Activated CD8-positive, alpha-beta T cell treated with anti-CD3 and anti-CD28 coated beads, Interleukin-2, amount 10 ng/mL, durations not matched to agents 7 days and 5 days (primary cell): ENCODE measurements at places on chromosomes 5 and 9. TPM values are rescaled to one million over a fixed set of nuclear protein-coding genes. Genes with fewer than 3 reads are reported as not detected.

DNA sequence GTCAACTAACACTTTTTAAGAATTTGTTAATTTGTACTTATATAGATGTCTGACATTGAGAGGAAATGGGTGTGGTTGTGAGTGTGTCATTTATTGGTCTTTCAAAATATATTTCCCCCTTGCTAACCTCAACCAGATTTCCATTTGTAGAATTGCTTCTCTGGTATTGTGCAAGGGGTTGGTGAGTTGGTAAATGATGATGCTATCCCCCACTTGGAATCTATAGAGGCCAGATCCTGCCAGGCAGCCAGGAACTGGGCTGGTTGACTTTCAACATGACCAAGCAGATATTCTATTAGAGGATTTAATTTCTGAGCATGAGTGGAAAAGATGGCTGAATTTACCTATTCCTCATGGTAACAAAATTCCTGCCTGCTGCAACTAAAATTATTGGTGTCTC is 306.6 kb upstream of the KIF2A start:
- DNase-seq: no peak
- no peaks in the 10 kb centered on the region for H3K36me3 ChIP-seq
- no peaks in the 10 kb centered on the region for H3K4me1 ChIP-seq
- H3K27me3 ChIP-seq: no peaks in the 10 kb centered on the region
- H3K27ac ChIP-seq: no peak overlapping the region

- H3K27ac ChIP-seq: no peak overlapping the region
- DNase-seq: no peak
- H3K4me3 ChIP-seq: no peak overlapping the region
- peaks cover 5% of the 10 kb centered on the region for H3K27me3 ChIP-seq
- H3K4me1 ChIP-seq: peaks cover 5% of the 10 kb centered on the region
- H3K36me3 ChIP-seq: no peaks in the 10 kb centered on the region
Observed at GRCh38 chr9:136305804-136306203, 1.9 kb upstream of the CCDC187 start.

DNA sequence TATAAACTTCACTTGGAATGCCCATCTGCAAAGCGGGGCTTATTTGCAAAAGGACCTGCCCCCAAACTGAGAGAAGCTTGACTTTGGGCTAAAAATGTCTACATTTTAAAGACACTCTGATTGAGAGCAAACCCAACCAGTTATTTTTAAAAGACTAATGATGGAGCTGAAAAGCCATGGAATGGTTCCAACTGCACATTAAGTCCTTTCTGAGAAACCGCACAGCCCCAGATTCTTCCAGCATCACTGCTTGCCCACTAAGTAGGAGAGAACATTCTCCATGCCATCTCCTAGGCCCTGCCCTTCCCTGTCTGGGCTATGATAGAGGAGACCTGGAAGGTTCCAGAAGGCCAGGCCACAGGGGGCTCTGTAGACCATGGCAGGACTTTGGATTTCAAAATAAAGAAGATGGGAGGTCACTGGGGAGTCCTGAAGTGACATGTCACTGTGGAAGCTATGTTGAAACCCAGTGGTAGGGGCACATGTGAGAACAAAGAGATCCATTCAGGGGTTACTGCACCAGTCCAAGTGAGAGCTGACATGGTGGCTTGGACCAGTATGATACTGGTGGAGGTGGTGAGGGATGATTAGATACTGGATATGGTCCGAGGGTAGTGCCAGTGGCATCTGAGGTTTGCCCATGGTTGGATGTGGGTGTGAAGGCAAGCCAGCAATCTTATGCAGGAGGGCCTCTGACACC is 179.2 kb downstream of the DAB2IP start:
- H3K4me1 ChIP-seq: no peaks in the 10 kb centered on the region
- H3K36me3 ChIP-seq: no peaks in the 10 kb centered on the region
- H3K27me3 ChIP-seq: no peaks in the 10 kb centered on the region
- no peak overlapping the region for H3K27ac ChIP-seq

GRCh38 chr9:17695482-17695881 is 116.6 kb downstream of the SH3GL2 start:
- H3K4me3 ChIP-seq: no peak overlapping the region
- H3K27me3 ChIP-seq: no peaks in the 10 kb centered on the region
- no peaks in the 10 kb centered on the region for H3K4me1 ChIP-seq
- H3K27ac ChIP-seq: no peak overlapping the region

DNA sequence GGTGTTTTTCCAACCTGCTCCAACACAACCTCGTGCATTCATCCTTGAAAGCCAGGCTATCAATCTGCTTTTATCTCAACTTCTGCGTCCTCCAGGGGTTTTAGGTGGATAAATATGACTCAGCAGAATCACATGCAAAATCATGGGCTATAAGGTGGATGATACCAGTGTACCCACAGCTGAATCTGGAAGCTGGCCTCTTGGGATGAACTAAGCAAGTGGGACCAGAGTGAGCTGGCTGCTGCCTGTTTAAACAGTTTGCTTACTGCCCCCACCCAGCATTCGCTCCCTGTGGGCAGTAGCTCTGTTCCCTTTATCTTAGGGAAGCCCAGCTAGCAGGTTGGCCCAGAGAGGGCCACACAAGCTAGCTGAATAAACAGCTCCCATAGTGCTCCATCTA is 194.0 kb downstream of the CRB2 start:
- peaks cover 8% of the 10 kb centered on the region for H3K36me3 ChIP-seq
- H3K27me3 ChIP-seq: no peaks in the 10 kb centered on the region
- H3K27ac ChIP-seq: no peak overlapping the region
- DNase-seq: no peak
- no peak overlapping the region for H3K4me3 ChIP-seq
- H3K4me1 ChIP-seq: no peaks in the 10 kb centered on the region

GRCh38 chr5:71783891-71784290 is 64.8 kb downstream of the CARTPT start:
- H3K4me3 ChIP-seq: no peak overlapping the region
- H3K27me3 ChIP-seq: peaks cover 6% of the 10 kb centered on the region
- H3K27ac ChIP-seq: peak overlapping the region; percentile 0
- no peak for DNase-seq

DNA sequence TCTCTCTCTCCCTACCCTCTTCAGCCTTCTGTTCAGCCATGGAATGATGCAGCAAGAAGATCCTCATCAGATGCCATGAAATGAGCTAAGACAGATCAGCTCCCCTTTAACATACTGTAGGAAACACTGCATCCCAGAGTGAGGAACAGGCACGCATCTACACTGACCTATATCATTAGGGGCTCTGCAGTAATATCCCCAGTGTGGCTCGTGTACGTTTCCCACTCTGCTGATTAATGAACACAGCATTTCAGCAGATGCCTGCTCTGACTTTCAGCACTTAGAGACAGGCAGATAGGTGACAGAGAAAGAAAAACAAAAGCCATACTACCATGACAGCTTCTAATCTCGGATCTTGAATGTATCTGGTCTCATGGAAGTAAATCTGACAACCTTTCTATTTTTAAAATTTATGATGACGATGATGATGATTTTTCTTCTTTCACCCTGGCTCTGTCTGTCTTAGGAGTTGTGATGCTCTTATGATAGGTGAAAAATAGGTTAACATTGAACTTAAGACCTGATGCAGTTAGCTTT is 750.3 kb downstream of the CDH12 start:
- no peak overlapping the region for H3K4me3 ChIP-seq
- no peaks in the 10 kb centered on the region for H3K27me3 ChIP-seq
- no peaks in the 10 kb centered on the region for H3K4me1 ChIP-seq

DNA sequence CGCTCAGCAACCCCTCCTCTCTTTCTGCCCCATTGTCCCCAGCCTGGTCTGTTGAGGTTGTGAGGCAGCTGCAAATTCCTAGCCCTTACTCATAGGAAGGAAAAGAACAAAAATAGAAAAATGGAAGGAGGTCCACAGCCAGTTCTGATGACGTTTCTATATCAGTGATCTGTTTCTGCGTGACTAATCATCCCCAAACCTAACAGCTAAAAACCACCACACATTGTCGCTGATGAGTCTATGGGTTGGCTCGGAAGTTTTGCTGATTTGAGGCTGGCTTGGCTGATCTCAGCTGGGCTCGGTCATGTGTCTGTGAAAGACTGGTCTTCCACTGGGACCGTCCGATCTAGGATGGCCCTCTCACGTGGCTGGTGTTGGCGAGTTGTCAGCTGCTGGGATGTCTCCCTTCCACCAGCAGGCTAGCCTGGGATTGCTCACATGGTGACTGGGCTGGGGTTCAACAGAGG is 200.6 kb upstream of the ZNF618 start:
- no peak overlapping the region for H3K27ac ChIP-seq
- H3K27me3 ChIP-seq: peaks cover 19% of the 10 kb centered on the region
- DNase-seq: no peak
- no peaks in the 10 kb centered on the region for H3K4me1 ChIP-seq

Gene GLE1
- 47.7 TPM for total RNA-seq

- no peaks in the 10 kb centered on the region for H3K36me3 ChIP-seq
- no peaks in the 10 kb centered on the region for H3K27me3 ChIP-seq
- DNase-seq: no peak
Observed at GRCh38 chr5:179258922-179259730, 86.1 kb downstream of the ADAMTS2 start.

DNA sequence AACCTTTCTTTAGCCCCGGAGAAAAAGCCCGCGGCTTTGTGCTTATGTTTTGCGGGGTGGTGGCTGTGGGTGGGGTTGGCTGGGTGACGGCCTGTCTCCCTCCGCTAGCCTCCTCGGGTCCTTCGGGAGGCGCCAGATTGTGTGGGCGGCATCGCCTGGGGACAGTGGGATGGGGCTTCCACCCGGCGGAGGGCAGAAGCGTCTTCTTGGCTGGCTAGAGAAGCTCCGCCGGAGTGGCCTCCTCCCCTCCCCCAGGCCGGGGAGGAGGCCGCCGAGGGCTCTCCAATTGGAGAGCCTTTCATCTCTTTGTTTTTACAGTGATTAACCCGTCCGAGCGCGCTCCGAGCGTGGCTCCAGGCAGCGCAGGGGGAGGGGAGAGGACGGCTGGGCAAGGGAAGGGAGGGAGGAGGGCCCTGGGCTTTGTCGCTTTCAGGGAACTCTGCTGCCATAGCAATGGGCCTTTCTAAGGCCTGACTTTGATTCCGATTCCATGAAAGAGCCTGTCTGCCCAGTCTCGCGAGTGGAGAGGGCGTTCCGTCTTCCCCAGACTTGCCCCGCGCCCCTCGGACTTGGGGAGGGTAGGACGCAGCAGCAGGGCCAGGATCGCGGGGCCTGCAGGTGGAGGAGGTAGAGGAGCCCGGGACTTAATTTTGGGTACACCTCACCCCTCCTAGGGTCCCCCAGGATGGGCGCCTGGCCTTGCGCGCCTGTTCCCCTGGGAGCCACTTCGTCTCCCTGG is 36.7 kb upstream of the TIFAB start:
- peaks cover 7% of the 10 kb centered on the region for H3K4me1 ChIP-seq
- peaks cover 81% of the 10 kb centered on the region for H3K27me3 ChIP-seq
- DNase-seq: no peak
- no peak overlapping the region for H3K4me3 ChIP-seq
- no peak overlapping the region for H3K27ac ChIP-seq
